T-helper 17 cell (primary cell): ENCODE measurements at places on chromosomes 4 and X. TPM values are rescaled to one million over a fixed set of nuclear protein-coding genes. Genes with fewer than 3 reads are reported as not detected.

Gene PABPC1L2B
- not detected for total RNA-seq

Gene USP26
- total RNA-seq = not detected

Gene SRD5A3
- total RNA-seq = 1.8 TPM

Gene CENPVL2
- not detected for total RNA-seq

Gene ZGRF1
- 5.1 TPM for total RNA-seq

Gene GPR78
- total RNA-seq = not detected

Gene SYNPO2
- 0.37 TPM for total RNA-seq

Gene TMEM156
- total RNA-seq = 30.2 TPM

Gene CCKAR
- total RNA-seq = not detected

Gene PRR32
- total RNA-seq = not detected

Gene MAGEA3
- not detected for total RNA-seq

DNA sequence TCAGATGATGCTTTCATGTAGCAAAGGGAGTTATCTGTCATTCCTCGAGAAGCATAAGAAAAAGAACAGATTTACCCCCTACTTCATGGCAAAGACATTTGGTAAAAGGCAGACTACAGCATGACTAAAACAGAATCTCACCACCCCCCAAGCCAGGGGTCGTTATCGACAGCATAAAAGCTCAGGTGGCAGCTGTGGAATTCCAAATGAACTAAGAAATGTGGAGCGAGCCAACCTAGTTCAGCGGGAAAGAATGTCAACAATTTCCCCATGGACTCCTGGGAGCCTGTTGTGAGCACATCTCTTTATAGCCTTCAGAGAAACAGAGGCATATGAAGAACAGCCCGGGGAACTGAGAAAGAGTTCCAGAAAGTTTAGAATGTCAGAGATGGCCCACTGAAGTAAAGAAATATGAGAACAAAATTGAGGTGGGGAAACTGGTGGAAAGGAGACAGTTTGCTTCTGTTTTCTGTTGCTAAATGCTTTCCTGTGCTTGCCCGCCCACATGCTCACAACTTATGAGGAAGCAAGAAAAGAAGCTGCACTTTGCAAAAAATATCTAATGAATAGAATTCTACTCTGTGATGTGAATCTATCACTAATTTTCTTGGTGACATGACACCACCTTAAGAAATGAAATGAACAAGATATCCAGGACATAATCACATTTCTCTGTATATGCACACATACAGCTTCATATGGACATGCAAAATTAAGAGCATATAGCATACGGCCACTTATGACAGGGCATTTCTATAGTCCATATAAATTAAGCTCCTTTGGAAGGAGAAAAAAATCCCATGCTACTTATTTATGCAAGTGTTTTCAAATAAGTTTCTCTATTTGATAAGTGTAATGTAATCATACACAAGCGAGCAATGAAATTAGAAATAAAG lies 135.3 kb upstream of the MID1 start:
- no peak for DNase-seq

- no peak for DNase-seq
These were observed 57.1 kb upstream of the ATXN3L start for GRCh38 chrX:13376857-13377549.

GRCh38 chr4:1843852-1844251 lies 12.1 kb downstream of the LETM1 start:
- no peak for DNase-seq

GRCh38 chr4:19494961-19495360 lies 756.7 kb upstream of the SLIT2 start:
- no peak for DNase-seq

DNA sequence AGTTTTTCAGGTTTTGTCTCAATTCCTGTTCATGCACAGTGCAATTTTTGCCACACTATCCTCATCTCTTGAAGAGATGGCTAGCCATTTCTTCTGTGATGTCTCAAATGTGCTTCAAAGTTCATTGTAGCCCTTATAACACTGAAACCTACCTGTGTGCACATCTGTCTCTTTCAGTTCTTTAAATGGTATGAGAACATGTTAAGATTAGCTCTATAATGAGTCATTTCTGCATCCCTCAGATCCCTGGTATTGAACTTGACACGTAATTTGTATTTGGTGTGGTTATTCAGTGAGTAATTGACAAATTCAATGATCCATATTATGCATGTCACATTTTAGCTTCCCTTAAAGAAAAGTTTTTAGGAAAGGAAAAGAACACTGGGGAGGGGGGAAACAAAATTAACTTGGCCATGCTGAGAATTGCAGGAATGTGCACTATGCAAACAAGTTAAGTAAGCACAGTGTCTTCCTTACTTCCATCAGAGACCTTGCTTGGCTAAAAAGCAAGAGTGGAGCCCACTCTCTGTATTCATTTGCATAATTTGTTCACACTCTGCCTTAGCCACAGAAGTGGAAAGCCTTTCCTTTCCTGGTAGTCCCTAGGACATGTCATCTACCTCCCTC lies 659.8 kb upstream of the MAGEB2 start:
- DNase-seq = no peak

DNA sequence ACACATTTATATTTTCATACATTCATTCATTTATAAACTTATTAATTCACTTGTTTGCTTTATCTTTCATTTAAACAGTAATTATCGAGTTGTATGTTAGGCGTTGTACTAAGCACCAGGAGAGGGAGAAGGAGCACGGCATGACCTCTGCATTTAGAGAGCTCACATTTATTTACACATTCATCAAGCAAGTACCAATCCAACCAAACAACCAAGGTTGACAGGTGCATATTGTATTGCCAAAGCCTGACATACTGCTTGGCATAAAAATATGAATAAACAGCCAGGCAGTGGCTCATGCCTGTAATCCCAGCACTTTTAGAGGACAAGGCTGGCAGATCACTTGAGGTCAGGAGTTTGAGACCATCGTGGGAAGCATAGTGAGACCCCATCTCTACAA lies 37.0 kb upstream of the CLNK start:
- DNase-seq = no peak

GRCh38 chr4:109408711-109409110 lies 24.9 kb upstream of the SEC24B start:
- no peak for DNase-seq

- no peak for DNase-seq
These were observed 32.7 kb upstream of the PROM1 start for GRCh38 chr4:16116493-16116990.

DNA sequence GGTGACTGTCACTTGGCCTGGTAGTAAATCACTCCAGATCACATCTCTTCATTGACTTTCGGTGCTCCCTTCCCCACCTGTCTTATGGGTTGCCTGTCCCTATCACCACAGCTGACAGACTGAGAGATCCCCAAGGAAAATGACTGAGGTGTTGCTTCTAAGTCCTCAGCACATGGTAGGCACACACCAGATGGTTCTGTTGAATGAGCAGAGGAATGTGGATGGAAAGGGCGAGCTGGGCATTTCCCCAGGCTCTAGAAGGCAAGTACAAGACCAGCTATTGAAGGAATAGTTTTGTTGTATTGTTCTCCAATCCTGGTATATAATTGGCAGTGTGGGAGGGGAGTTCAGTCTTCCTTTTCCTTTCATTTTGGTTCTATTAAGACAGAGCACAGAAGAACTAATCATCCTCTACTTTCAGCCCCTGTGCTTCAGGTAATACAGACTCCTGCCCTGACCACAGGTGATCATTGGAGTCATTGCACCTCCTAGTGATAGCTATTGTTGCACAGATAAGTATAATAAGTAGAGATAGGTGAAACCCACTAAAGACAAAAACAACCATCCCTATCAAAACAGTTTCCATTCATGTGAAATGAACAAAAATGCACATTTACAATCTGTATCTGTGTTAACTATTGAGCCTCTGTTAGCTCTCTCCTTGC lies 158.6 kb downstream of the TRAM1L1 start:
- DNase-seq = no peak

GRCh38 chr4:56371426-56372220 lies 15.7 kb downstream of the AASDH start:
- no peak for DNase-seq

GRCh38 chr4:17763416-17763815 lies 18.0 kb downstream of the FAM184B start:
- DNase-seq = no peak

- no peak for DNase-seq
These were observed 37.8 kb upstream of the HPF1 start for GRCh38 chr4:169795585-169795984.

DNA sequence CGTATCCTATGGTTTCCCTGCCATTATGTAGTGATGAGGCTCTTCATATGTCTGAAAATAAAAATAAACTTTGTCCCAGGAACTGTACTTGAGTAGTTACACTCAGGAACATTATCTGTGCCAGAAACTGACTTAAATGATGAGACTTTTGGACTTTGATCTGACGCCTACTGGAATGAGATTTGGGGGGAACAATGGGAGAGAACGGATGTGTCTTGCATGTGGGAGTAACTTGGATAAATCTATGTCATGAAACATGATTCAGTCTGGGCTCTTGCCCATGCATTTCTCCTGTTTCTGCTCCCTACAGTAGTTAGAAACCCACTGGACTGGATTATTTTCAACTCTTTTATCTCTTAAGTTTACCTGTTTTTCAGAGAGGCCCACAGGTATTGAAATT lies 2351.4 kb downstream of the PCDH7 start:
- DNase-seq = no peak

- no peak for DNase-seq
These were observed 3.0 kb upstream of the PHOX2B start for GRCh38 chr4:41751449-41752061.

DNA sequence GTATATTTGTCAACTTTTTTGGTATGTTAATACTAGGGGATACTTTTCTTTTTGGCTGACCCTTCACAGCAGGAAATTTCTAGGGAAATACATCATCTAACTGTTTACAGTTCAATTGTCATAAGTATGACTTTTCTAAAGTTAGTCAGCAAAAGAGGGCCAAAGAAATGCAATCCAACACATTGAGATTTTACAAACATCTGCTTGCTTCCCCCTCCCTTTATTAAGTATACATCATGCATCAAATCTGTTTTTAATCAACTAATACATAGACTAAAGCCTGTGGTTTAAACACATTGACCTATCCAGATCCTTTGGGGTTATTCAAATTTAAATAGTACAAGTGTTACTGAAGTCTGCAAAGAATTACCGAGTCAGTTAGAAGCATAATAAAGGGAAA lies 93.9 kb downstream of the MID1 start:
- DNase-seq = no peak

DNA sequence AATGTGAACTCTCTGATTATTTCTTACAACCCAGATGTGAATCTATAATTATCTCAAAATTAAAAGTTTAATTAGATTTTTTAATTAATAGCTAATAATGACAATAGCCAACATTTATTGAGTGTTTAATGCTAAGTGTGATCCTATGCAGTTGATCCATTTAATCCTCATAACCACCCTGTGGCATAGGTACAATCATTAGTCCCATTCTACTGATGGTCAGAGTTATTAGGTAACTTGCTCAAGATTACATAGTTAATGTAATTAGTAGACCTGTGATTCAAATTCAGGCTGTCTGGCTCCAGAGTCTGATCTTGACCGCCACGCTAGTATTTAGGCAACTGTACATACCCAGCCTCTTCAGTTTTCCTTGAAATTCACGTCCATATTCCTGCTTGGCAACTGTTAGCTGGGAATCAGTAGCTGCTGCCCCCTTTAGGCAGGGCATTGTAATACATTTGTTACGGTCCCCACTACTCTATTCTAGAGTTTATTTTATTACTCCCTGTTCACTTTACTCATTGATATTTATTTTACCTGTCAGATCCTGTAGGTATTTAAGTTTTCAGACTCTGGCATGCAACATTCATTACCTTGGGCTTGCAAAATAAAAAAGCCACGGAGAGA lies 20.6 kb upstream of the TEC start:
- DNase-seq = no peak

DNA sequence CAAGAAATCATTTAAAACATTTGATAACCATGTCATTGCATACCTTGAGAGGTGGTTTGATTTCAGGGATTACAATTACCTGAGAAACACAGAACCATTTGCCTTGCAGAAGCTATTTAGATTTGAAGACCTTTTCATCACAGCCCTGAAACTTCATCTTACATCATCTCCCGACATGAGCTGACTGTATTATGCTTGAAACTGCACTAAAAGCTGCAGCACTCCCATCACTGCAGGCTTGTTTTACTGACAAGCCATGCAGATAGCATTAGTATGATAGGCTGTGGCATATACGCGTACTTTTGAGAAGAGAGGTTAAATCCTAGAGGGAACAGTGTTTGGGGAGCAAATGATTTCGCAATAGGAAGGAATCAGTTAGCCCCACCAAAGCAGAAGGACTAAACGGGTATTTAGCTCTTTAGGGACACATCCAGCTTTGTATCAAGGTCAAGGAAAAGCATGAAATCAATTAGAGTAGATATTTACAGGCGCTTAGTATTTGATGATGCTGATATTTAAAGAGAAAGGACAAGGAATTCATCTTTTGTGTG lies 133.2 kb upstream of the DIAPH2 start:
- no peak for DNase-seq

- no peak for DNase-seq
These were observed 85.4 kb downstream of the GPRIN3 start for GRCh38 chr4:89222170-89222569.

DNA sequence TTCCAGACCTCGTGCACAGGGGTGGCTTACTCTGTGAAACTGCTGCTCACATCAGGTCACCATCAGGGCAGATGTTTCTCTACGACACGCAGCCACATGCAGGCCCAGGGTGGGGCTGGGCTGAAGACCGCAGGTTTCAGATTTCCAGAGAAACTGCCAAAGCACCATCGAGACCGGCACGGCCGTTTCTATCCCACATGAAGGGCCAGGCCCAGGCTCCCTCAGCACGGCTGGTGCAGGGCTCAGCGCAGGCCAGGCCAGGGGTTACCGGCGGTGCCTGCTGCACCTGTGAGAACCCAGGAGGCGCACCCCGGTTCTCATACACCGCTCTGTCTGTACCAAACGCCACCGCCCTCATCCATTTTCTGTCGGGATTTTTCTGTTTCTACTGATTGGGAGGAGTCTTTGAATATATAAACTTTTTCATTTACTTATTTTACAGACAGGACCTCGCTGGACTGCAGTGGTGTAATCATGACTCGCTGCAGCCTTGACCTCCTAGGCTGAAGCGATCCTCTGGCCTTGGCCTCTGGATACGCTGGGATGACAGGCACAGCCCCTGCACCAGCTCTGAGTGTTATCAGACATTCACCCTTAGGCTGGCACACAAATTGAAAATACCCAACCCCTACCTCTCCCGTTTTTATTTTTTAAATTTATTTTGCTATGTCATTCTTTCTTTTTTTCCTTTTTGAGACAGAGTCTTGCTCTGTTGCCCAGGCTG lies 17.1 kb downstream of the CTBP1 start:
- DNase-seq = no peak

GRCh38 chr4:103136671-103137445 lies 37.2 kb upstream of the BDH2 start:
- DNase-seq = no peak

GRCh38 chr4:128416921-128417320 lies 129.3 kb upstream of the PGRMC2 start:
- DNase-seq = no peak
